ENCODE measurements at places on chromosomes 11 and 22. TPM values are rescaled to one million over a fixed set of nuclear protein-coding genes. Genes with fewer than 3 reads are reported as not detected.

DNA sequence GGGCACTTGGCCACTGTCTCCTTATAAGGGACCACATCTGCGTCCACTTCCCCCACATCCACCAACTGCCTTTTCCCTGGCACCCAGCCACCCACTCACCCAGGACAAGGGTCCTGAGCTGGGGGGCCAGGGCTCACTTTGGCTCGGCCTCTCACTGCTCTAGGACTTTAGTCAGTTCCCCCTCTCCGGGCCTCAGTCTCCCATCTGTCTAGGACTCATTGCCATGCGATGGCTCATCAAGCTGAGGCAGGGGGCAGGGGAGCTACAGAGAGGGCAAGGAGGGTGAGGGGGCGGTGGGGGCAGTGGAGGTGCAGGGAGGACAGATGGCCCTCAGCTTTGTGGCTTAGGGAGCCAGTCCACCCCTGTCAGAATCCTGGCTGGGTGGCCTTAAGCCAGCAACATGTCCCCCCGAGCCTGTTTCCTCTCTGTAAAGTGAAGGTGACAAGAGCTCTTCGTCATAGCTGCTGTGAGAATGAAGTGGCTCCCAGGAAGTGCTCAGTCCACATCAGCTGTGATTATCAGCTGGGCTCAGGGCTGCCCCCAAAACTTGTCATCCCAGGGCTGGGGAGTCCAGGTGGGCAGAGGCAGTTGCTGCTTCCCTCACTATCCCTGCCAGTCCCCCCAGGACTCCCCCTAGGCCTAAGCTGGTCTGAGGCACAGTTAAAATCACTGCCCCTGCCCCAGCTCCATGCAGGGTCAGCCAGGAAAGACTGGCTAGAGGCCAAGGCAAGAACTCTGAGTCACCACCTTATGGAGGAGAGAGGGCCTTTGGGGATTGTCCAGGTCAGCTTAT is 14.9 kb downstream of the RAC2 start:
- peak; percentile 64 for DNase-seq

- peak; percentile 28 for DNase-seq
Measured at GRCh38 chr22:47089796-47090460, 327.5 kb downstream of the TBC1D22A start.

DNA sequence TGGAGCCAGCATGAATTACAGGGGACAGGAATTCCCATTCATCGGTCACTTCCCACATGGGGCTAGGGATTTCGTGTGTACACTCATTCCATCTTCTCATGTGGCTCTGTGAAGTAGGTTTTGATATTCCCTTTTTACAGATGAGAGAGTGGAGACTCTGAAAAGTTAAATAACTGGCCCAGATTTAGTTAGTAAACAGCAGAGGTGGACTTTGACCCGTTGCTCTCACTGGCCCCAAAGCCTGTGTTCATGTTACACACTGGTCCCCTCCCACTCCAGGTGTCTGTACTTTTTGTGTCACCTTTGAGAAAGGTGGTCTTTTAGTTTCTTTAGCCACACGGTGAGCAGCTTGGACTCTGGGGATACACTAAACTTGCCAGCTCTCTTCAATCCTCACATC is 108.5 kb downstream of the MICAL2 start:
- no peak for DNase-seq

DNA sequence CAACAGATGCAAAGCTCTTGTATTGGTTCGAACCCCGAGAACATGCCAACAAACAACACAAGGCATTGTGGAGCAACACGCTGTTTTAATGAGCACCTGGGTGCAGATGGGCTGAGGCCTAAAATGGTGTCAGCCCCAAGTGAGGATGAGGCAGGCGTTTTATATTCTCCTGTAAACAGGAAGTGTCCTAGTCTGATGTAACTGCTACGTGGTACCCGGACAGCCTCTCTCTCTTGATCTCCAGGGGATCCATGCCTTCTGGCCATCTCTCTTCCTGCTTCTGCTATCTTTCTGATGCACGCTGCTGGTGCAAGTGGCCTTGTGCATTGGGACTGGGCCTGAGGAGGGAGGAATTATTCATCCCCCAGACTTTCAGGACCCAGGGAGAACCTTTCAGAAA is 19.4 kb upstream of the VSTM5 start:
- no peak for DNase-seq

The KCNJ5 gene
- 15.5 TPM for total RNA-seq

DNA sequence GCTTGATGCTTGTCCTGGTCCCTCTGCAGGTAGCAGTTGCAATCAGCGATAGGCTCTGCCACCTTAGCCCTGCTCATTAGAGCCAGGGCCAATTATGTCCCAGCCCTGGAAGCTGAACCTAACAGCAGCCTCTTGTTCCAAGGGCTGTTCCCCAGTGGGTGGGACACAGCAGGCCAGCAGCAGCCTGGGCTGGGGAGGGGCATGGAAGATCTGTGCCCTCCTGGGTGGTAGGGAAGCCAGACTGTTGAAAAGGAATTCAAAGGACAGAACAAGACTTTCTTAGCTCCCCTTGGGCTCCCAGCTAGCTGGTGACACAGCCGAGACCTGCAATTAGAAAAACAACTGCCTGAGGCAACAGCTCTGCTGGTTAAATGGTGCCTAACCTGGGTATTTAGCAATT is 17.4 kb downstream of the DRD2 start:
- DNase-seq = no peak

DNA sequence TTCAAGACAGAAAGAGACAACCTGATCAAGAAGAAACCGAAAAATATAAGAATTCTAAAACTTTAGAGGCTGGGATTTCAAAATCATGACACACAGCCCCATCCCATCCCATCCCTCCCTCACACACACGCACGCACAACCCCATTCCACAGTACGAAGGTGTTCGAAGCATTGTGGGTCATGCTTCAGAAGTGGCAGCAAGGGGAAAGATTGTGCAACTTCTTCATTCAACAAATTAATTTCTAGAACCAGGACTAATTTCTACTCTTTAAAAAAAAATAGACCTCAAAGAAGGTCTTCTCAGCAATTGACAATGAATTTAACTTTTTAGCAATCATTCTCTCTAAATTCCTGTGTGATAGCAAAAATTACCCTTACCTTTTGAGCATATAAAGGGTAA is 867 bp downstream of the SPA17 start:
- no peak for DNase-seq

Data from bronchial epithelial cell (primary cell).